Left lung (tissue), 14 donors: ENCODE measurements at places on chromosomes 2 and 18. TPM values are rescaled to one million over a fixed set of nuclear protein-coding genes. Genes with fewer than 3 reads are reported as not detected.

C2orf15 gene
- total RNA-seq: 4.0 TPM

ANKRD30BL gene
- not detected for total RNA-seq

RNF138 gene
- 24.7 TPM for total RNA-seq

ERFE gene
- 1.4 TPM for total RNA-seq

PUS10 gene
- total RNA-seq: 8.6 TPM

HOXD4 gene
- total RNA-seq: 0.17 TPM

OTX1 gene
- total RNA-seq: 0.55 TPM

HOXD9 gene
- 1.1 TPM for total RNA-seq

TUBB6 gene
- total RNA-seq: 90.0 TPM

TEX44 gene
- not detected for total RNA-seq

CNRIP1 gene
- 20.1 TPM for total RNA-seq

IL1RN gene
- total RNA-seq: 28.6 TPM

ZNF519 gene
- 4.6 TPM for total RNA-seq

NRBP1 gene
- total RNA-seq: 85.4 TPM

GMPPA gene
- 43.7 TPM for total RNA-seq

NCKAP5 gene
- 9.3 TPM for total RNA-seq

DSG4 gene
- total RNA-seq: not detected

HNMT gene
- total RNA-seq: 53.0 TPM

CHCHD5 gene
- 28.7 TPM for total RNA-seq

SERPINB2 gene
- 1.1 TPM for total RNA-seq

TMEM200C gene
- total RNA-seq: 0.79 TPM

KCNG2 gene
- total RNA-seq: 0.20 TPM

LOXL3 gene
- 10.8 TPM for total RNA-seq

TNS1 gene
- total RNA-seq: 303 TPM

FKBP1B gene
- 9.6 TPM for total RNA-seq

MEIS1 gene
- total RNA-seq: 57.6 TPM

ARPC2 gene
- total RNA-seq: 361 TPM

PLEKHA3 gene
- total RNA-seq: 30.3 TPM
